NCI-H748 treated with DMSO at 0.1 percent for 48 hours (cell line): ENCODE measurements at places on chromosomes 5 and 9.

DNA sequence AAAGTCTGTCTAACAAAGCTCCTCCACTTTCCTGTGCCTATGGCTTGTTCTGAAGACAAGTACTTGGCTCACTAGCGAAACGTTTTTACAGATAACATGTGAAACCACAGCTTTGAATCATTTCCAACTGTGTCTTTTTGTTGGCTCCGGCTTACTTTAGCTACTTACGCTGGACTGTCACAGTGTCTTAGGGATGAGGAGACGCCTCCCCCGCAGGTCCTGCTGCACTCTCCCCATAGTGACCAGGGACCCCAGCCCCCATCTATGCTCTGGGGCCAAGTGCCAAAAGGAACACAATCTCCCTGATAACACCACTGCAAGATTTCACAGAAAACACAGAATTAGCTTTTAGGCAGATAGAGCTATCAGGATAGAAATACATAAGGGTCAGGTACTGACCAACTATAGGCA lies 219.1 kb downstream of the ADAMTS6 start:
- no peak for DNase-seq

DNA sequence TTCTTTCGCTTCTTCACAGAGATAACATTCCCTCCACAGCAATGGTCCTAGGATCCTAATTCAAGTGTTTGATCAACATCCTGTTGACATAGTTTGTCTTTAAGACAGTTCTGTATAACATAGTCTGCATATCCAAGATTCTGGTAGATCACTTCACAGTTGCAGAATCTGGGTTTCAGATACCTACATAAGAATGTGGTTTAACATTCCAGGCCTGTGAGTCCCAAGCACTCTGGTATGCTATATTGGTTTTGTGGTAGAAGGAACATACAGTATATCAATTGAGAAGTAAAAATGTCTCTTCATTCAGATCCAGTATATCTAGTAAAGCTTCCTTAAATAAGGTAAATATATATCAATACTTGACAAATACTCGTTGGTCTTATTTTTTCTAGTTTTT lies 914.2 kb upstream of the CDH6 start:
- no peak for DNase-seq

DNA sequence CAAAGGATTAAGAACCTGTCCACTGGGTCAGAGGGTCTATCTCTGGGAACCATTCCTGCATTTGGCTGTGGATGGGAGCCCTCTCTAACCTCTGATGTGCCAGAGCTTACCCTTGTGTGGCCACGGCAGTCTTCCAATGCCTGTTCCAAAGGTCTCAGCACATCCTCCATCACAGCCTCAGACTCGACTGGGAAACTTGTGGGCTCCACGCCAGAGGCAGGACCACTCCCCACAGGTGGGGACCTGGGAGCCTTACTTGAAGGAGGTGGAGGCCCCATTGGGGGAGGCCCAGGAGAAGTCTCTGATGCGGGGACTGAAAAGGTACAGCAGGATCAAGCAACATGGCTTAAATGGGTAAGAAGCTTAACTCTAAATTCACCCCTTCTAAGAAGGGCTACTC lies 4.4 kb downstream of the EIF4EBP3 start:
- DNase-seq = no peak

GRCh38 chr5:179825655-179826182 lies 5.0 kb downstream of the SQSTM1 start:
- DNase-seq = no peak

- peak; percentile 6 for DNase-seq
These were observed 917.0 kb downstream of the MAT2B start for GRCh38 chr5:164422400-164422799.

GRCh38 chr5:39116344-39117170 lies 42.4 kb upstream of the RICTOR start:
- DNase-seq = no peak

- peak; percentile 61 for DNase-seq
These were observed 1398.7 kb downstream of the PTPRD start for GRCh38 chr9:9214066-9214465.

GRCh38 chr5:142104491-142104890 lies 4.1 kb upstream of the NDFIP1 start:
- no peak for DNase-seq

GRCh38 chr9:136572003-136572827 lies 26.4 kb upstream of the NOTCH1 start:
- DNase-seq = no peak

DNA sequence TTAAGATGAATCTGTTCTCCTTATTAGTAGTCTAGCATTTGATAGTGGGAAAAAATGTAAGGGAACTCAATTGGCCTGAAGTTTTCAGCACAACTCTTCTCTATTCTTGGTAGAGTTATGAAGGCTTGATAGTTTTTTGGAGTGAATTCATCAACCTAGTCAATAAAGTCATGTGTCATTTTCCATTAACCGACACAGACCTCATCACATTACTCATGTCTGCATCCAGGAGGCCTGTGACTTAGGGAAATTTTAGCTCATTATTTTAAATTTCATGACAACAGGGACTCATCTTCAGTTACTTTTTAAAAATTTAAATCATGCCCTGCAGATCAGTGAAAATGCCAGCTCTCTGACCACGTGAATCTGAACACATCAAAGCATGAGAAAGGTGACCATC lies 63.3 kb downstream of the ADAMTS16 start:
- no peak for DNase-seq

DNA sequence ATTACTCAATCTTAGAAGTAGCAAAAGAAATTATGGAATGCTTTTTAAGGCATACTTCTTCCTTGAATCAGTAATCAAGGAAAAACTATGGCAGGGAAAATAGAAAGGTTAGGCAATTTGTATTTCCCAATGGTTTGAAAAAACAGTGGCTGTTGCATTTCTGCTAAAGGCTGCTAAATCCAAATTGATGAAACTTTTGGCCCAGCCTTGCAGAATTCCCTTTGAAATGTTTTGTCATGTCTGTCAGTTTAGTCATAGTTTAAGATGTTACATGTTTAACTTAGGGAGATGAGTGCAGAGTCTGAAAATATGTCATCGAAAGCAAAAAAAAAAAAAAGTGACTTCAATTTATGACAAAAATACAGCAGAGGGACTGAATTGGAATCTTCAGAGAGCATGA lies 878.9 kb upstream of the WWC1 start:
- DNase-seq = no peak

GRCh38 chr9:18253950-18254349 lies 220.0 kb upstream of the ADAMTSL1 start:
- DNase-seq = no peak

DNA sequence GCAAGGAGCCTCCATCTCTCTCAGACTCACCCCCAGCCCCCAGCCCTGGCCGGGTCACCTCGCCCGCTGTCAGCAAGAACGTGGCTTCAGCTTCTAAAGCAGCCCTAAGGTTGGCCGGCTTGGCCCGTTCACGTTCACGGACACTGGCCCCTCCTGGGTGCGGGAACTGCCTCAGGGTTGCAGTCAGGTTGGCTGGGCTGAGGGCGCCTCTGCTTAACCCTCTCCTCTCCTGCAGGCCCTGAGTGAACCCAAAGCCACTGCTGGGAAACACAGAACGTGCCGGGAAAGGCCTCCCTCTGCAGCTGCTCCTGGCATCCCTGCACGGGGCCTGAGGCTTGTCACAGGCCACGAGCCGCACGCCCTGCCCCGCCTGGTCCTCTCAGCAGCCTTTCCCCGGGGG lies 40.1 kb upstream of the UBAC1 start:
- no peak for DNase-seq

DNA sequence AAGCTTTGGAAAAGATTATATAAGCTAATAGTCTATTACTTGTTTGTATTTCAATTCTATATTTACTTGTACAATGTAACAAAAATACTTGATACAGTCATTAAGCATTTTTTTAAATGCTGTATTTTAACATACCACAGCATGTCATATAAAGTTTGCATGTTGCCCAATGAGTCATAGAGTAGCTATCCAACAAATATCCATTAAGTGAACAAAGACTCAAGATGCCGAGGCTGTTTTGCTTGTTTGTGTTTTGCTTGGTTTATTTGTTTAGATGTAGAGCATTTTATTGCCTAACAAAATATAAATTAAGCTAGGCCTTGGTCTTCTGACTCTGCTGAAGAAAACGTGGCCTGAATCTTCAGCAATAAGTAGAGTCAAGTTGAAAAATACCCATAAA lies 1584.3 kb upstream of the NUDT12 start:
- no peak for DNase-seq

GRCh38 chr5:80346055-80346454 lies 26.3 kb downstream of the SPZ1 start:
- DNase-seq = peak; percentile 25

- no peak for DNase-seq
These were observed 151.5 kb upstream of the PITX1 start for GRCh38 chr5:135185481-135186065.

DNA sequence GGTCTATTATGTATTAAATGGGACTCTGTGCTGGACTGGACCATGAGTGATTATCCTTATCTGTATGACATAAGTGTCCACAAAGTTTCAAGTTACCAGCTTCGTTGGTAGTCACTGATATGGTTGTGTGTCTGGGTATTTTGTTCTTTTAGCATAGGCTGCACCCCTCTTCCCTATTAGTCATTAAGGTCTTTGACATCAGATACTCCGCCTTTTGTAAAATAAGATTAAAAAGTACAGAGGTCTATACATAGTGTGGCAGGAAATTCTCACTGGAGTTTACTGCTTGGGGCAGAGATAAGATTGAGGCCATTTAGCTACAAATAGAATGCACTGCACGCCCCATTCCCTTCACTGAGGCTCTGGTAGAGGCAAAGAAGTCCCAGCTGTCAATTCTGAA lies 99.4 kb downstream of the TMEM215 start:
- DNase-seq = no peak

GRCh38 chr5:124980163-124980941 lies 233.9 kb upstream of the ZNF608 start:
- DNase-seq = peak; percentile 77

DNA sequence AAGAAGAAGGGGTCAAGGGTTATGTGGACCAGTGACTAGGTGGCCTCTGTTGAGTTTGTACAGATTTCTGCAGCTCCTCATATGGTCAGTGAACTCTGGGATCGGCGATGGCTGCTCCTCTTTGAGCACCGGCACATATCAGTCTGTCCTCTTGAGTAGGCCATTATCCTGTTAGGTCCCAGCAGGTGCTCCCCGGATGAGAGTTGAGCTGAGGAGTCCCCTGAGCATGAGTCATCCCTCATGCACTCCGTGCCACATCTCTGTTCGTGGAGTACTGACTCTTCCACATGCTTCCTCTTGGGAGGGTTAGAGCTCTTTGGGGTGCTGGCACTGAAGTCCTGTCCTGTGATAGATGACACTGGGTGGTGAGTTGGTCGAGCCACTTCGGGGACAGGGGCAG lies 143.7 kb downstream of the PTTG1 start:
- no peak for DNase-seq

- DNase-seq = no peak
These were observed 1.9 kb upstream of the LPCAT1 start for GRCh38 chr5:1525624-1526189.

DNA sequence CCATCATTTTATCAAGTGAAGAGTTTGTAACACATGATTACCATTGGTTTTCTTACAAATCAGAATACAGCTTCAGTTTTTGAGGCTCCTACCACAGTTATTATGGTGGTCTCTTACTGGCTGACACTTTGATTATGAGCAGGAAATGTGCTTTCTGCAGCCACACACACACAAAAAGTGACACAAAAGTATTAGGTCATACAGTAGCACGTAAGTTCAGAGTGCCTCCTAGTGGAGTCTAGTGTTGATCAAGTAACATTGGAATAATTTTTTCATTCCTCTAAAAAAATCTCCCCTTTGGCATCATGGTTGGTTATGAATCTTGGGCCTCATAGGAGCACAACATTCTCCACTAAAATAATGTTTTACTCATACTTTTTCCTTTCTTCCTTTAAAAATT lies 37.6 kb downstream of the PAM start:
- DNase-seq = peak; percentile 67

DNA sequence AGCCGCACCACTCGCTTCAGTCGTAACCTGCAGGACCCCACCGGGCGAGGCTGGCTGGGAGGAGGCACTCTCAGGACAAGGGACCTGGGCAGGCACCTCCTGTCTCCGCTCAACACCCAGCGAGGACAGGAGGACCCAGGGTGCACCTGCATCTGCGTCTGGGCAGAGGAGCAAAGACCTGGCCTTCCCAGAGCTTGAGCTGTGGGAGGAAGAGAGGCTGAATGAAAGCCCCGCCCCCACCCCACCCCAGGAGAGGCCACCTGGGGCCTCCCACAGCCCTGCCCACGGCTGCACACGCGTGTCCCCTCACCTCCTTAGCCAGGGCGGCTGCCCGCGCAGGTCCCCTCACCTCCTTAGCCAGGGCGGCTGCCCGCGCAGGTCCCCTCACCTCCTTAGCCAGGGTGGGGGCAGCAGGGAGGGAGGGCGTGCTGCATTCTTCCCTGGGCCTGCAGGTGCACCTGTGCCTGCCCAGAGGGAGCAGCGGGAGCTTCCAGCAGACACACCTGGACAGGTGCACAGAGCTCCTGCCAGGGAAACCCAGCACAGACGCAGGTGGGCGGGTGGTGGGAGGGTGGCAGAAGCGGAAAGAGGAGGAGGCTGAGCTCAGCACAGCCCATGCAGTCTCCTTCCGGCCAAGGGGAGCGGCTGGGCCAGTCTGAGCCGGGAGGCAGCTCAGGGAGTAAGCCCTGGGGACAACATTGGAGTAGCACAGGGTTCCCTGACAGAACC lies 18.5 kb upstream of the SLC12A7 start:
- DNase-seq = peak; percentile 61
